ENCODE measurements at places on chromosomes 1 and 21. TPM values are rescaled to one million over a fixed set of nuclear protein-coding genes. Genes with fewer than 3 reads are reported as not detected.
A peak's percentile ranks its signal among the peaks of the same experiment; 100 is the strongest.

GRCh38 chr21:27532076-27532475, 565.2 kb upstream of the ADAMTS5 start:
- no peak for DNase-seq

FMN2 gene
- 2.0 TPM for total RNA-seq

- DNase-seq, result peak; percentile 42
These were observed 11.6 kb downstream of the REG4 start for GRCh38 chr1:119799599-119800177.

PIGK gene
- 23.2 TPM for total RNA-seq

- DNase-seq, result no peak
These were observed 11.6 kb upstream of the CD1D start for GRCh38 chr1:158169105-158169504.

DNA sequence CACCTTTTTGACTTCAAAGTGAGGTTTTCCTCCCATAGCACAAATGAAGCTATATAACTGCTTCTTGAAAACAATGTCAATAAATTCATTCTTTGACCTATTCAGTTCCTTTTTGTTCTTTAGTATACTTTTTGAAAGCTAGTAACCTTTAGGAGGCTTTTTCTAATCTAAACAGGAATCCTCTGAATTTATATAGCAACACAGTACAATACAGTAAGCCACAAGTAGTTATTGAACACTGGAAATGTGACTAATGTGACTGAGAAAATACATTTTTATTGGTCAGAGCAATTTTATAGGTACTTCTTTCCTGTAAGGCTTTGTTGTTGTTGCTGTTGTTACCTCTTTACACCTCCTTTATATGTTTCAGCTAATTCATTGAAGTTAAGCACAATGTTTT, 49.8 kb downstream of the ADGRL2 start:
- no peak for DNase-seq

C1orf74 gene
- 4.1 TPM for total RNA-seq

DNA sequence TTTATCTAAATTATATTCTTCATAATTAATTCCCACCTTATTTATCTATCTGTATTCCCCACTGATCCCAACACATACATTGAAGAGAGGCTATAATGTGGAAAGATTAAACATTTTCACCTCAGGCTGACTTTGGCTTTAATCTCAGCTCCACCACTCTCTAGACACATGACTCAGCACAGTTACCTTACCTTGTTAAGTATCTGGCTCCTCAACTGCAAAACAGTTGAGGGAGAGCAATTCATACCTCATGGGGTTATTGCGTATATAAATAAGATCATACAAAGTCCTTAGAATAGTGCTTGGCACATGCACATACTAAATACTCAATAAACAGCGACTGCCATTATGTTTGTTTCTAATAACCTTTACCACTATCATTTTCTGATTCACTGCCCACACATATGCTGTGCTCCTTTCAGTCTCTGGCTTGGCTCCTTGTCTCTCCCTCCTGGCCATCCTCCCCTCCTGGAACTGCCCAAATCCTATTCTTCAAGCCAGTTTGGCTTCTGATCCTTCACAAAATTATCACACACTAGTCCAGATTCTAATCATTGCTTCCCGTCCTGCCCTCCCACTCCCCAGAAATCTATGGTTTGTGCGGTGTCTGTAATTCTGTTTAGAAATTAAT, 50.1 kb downstream of the BCL9 start:
- DNase-seq, result no peak

C1orf185 gene
- not detected for total RNA-seq

DNA sequence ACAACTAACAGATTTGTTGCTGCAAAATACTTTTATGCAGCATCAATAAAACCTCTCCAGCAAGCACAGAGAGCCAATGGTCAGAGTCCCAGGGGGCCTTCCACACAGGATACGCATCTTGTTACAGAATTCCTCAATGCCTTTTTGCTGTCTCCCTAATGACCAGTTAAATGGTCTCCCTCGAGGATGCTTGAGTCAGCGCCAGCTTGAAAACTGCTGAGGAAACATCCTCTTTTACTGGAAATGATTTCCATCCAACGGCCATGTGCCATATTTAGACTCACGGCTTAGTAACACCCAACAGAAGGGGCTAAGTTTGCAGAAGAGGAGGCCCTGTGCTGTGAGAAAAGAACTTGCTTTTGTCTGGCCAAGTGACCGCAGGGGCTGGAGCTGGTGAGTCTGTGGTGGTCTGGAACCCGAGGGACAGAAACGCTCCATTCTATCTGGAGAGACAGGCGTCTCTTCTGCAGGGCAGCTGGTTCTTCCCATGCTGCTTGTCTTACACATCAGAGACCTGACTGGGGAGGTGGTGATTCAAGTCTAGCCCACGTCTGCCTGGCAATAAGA, 496.4 kb downstream of the SETD4 start:
- DNase-seq, result no peak

LCE2B gene
- not detected for total RNA-seq

LRRC38 gene
- 0.63 TPM for total RNA-seq

DNA sequence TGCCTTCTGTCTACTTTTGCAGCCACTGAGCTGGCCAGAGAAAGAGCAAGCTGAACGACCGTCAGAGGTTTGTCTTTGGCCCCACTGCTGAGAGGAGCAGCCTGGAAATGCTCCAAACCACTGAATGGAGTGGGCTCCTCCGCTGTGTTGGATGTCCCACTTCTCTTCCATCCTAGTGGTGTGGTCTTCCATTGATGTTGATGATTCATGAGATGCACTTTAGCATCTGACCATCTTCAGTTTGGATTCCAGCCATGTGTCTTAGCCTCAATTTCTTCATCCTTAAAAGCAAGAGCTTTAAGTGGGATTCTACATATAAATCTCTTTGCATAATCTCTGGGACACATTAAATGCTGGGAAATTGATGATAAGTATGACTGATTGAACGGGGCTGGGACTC, 276.9 kb downstream of the SIPA1L2 start:
- DNase-seq, result no peak

DNA sequence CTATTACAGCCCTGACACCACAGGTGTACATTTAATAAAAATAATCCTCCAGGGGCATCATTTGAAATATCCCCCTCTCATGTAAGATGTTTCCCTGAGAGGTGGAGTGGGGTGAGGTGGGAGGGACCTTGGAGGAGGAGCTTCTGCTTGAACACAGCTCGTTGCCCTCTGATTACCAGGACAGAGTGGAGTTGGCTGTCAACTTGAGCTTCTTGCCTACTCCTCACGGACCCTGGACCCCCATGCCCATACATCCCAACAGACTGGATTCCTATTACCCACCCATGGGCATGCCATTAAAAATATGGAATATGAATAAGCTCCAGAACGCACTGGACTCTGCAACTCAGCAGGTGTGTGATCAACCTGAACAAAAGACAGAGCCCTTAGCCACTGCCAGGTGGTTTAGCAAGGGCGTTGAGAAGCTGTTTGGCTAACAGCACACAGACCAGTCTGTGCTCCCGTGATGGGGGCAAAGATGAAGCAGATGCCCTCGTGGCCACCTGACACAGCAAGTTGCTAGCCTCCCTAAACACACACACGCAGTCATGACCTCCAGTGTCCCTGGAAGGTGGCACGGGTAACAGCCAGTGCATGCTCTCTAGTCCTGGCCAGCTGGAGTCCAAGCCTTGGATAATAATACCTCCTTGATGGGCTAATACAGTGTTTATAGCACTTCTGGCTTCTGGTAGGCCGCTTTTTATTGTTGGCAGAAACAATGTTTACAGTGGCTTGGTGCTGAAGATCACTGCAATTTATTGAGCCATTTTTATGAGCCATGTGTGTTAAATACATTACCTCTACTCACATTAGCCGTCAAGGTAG, 155.0 kb downstream of the TOMM20 start:
- no peak for DNase-seq

GRCh38 chr1:185345913-185346720, 29.1 kb upstream of the IVNS1ABP start:
- DNase-seq, result no peak

GRCh38 chr1:12336413-12336812, 106.6 kb downstream of the VPS13D start:
- no peak for DNase-seq

ZNF648 gene
- 0.23 TPM for total RNA-seq

GRCh38 chr1:247680171-247680570, 632 bp upstream of the OR13G1 start:
- no peak for DNase-seq

DNA sequence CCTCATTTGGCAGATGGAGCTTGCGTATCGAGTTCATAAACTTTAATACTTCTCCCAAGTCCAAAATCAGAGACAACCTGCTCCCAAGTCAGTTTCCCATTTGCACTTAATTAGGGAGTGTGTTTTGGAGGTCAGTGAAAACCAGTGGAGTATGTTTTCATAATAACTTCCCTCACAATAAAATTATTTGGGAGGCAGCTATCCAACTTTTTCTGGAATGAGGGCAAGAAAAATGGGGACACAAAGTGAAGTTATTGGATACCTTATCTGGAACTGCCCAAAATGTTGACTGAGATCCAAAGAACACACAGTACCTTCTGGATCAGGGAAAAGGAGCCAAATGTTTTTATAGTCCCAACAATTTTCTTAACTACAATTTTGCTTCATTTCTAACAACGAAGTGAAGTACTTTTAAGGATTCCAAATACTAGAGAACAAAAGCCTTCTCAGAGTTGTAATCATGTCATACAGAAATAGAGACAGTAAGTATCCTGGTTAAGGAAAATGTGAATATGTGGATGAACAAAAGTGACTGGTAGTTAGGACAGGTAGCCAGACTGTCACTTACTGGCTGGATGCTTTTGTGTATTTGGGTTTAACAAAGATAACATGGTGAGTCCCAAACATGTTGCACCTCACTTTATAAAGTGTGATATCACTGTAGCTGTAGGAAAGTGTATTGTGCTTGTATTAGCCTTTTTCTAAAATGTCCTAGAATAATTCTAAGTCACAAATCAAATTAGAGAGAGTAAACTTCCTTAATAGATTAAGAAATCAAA, 325.0 kb downstream of the HLX start:
- no peak for DNase-seq

- no peak for DNase-seq
These were observed 71.1 kb downstream of the IER5 start for GRCh38 chr1:181159451-181160140.

DNA sequence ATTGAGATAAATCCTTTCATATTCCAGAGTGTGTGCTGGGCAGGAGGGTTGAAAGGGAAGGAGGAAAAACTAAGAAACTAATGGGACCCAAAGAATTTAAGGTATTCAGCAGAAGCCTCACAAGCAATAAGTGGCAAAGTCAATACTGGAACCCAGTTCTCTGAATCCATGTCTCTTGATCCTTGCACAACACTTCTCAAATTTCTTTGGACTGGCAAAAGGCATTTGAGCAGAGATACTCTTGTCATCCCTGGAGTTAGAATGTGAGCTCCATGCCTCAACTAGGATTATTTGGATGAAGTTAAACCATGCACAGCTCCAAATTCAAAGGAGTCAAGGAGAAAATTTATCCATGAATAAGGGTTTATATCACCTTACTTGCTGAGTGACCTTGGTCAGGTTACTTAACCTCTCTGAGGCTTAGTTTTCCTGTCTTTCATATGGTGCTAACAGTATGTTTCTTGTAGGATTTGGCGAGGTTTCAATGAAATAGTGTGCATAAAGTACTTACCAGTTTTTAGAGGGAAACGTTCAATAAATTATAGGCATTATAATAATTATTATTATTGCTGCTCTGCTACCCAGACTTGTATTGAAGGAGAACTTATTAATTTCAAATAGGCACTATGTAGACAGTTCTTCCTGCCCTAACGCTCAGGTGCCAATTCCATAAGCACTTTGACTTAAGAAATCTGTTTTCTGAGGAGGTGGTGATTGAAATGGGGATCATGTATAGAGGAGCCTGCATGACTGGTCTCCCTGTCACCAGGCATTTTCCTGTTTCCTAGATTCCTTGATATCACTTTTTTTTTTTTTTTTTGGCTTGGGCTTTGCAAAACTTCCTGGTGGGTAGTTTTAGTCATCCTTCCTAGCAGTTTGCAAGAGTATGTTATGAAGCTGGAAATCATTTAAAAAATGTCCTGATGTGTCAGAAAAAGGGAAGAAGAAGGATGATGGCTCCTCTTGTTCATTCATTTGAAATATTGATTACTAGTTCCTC, 125.0 kb upstream of the JUN start:
- no peak for DNase-seq

- no peak for DNase-seq
These were observed 44.2 kb downstream of the ACOT7 start for GRCh38 chr1:6349254-6349943.

GRCh38 chr1:116545359-116545705, 25.5 kb downstream of the CD58 start:
- DNase-seq, result no peak
